ENCODE measurements at places on chromosomes 2 and 18.

DNA sequence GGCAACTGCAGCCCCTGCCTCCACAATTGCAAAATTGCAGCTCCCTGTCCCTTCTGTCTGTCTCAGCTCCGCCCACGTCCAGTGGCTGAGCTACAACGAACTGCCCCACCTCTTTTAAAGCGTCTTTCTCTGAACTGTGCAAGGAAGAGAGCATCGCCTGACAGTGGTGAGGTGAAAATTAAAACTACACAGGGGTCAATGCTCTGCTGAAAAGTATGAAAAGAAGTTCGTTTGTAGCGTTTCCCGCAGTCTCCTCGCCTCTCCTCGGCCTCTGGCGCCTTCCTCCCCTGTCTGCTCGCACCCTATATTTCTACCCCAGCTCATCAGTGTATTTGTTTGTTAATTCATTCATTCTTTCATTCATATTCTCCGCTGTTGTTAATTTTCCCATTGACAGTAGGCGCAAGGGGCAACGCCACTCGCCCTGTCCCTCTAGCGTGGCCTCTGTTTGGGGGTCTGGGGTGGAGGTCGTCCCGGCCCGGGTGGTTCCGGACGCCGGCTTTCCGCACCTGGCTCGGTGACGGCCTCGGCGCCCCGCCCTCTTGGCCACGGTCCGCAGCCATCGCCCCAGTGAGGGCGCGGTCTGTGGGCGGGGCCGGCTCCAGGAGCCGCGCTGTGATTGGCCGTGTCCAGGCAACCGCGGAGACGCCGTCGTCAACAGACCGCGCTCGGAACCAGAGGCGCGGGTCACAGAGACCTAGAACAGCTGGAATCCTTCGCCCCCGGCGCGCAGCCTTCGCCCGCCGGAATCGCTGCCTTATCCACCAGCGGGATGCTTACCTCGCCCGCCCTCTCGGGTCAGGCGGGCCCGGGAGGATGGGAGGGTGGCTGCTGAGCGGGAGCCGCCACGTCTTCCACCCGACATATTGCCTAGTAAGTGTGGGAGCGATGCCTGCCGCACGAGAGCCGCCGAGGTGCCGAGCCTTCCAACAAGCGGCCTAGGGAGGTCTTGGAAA is at the start of gene VWA3B:
Gene VWA3B, plus strand, starts transcription at position 677 of the 956 bp plus-strand sequence. CDS start 5,926 bp downstream, outside the sequence.
- DNase-seq, result peak; percentile 56

DNA sequence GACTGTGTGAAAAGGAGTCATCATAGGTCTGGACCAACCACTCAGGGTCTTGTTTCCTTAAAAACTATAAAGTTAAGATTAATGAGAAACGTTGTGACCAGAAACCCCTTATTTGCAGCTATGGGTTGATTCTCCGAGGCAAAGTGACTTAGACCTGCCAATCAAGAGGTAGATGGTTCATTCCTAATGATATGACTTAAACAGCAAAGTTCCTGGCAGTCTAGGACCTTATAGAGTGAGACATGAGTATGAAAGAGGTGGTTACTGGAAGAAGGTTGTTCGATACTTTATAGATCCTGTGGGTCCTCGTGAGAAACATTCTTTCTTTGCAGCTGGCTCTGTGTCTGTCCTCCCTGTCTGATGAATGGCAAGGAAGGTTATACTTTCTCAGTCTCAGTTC is 8.0 kb downstream of the SFXN5 start:
- DNase-seq, result no peak

GRCh38 chr2:114550895-114551793 is 108.7 kb downstream of the DPP10 start:
- DNase-seq, result no peak

- DNase-seq, result no peak
Observed at GRCh38 chr2:136407952-136408318, 290.0 kb upstream of the CXCR4 start.

GRCh38 chr2:105510761-105511528 is 112.1 kb upstream of the FHL2 start:
- no peak for DNase-seq

GRCh38 chr2:241777686-241778627 is 1.3 kb downstream of the GAL3ST2 start:
- DNase-seq, result no peak

DNA sequence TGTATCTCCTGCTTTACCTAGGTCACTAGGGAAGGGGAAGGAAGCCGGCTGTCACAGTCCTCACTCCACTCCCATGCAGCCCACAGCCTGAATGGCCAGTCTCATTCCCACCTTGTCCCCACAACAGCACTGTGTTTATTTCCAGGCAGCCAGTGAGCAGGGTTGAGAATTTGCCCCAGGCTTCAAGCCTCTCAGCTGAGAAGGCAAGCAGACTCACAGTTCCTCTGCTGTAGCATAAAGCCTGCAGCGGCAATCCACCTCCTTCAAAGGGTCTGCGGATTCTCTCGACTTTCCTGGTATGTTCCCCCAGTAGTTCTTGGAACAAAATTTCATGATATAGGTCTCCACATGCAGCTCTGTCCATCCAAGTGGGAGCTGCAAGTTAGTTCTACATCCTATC is 262.9 kb upstream of the GULP1 start:
- DNase-seq, result no peak

- DNase-seq, result no peak
Observed at GRCh38 chr2:164761737-164762460, 79.7 kb downstream of the COBLL1 start.

GRCh38 chr2:206158563-206159345 is 490 bp downstream of the NDUFS1 start:
- DNase-seq, result no peak

- no peak for DNase-seq
Observed at GRCh38 chr2:229220254-229220653, 50.8 kb downstream of the PID1 start.

DNA sequence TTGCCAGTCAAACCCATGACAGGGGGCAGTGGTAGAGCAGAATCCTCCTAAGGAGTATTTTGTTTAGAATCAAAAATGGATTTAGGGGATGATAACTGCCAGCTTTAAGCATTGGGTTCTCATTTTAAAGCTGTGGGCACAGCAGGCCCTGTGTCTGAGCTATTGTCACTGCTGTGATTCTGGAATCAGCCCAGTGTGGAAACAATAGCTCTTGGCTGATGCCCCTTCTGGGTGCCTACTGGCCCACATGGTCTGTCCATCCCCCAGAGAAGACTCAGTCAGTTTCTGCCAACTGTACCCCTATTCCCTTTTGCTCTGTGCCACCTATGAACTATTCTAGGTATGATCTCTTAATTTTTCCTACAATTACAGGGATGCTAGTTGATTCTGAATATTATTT is 91.7 kb upstream of the LRRTM1 start:
- DNase-seq, result no peak

- DNase-seq, result no peak
Observed at GRCh38 chr2:168215813-168216212, 31.6 kb downstream of the STK39 start.

DNA sequence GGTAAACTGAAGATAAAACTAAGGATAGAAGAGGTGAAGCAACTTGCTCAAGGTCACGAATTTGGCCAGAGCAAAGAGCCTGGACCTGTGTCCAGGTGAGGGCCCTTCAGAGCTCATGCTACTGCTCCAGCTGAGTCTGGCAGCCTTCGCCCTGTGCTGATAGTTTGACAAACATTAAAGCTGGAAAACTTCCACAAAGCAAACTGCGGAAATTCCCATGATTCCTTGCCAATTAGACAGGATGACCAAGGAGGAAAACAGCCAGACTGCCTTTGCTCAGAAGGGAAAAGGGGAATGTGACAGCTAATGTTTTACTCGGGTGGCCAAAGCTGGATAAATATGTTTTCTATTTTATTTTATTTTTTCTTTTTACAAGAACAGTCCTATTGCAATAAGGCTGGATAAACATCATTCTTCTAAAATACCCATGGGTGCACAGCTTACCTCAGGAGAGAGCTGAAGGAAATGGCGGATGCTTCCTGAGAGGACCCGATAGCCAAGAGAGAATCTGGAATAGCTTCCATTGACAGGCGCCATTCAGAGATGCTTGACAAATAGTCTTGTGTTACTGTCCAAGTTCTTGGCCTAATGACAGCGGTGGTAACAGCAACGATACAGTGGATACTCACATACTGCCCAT is 5.3 kb upstream of the CTAGE1 start:
- DNase-seq, result no peak

DNA sequence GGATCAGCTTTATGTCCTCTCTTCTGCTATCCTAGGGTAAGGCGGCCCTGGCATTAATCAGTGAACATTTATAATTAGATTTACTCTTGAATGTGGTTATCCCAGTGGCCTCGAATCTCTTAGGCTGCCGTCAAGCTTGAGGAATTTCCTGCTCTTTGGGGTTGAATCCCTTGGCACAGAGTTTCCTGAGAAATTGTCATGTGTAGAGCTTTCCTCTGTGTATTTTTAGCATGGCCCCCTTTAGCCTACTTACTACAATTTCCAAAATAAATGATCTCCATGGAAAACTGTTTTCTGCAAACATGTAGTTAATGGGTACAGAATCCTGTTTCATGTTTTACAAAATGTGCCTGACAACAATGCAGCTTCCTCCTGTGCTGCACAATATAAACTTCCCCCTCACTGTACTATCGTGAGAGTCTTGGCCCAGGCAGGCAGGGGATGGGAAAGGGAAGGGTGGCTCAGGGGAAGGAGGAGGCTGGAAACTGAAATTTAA is 18.1 kb downstream of the NCAPH start:
- DNase-seq, result no peak

DNA sequence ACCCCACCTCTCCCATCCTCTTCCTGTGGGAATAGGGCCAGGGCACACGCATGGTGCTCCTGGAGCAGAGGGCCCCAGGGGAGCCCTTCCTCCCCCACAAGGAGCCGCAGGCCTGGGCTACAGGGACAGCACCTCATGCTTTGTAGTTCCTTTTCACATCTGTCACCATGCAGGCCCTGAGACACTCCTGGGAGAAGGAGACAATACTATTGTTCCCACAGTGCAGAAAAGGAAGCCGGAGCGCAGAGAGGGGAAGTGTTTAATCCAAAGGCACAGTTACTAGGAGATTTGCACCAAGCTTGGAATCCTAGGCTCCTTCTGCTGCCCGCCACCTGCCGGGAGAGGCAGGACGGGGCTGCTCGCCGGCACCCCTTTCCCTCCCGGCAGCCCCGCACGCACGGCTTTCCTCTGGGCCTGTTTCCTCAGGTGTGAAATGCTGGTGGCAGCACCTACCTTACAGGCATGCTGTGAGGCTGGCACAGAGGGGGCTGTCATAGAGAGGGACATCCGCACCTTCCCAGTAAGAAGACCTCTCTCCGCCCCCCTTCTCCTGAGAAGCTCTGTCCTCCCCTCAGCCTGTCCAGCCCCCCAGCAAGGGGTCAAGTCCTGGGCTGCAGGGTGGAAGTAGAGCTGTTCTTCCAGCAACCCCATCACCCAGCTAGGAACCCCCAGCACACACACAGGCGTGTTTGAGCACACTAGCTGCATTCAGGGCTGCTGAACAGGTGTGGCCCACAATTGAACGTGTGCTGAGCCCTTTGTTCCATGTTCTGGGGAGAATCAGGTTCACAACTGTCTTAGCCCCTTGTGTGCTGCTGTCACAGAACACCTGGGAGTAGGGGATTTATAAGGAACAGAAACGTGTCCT is 62.6 kb downstream of the SMAD7 start:
- DNase-seq, result no peak

GRCh38 chr2:217301142-217301925 is 441.5 kb upstream of the TNP1 start:
- DNase-seq, result no peak

Data from T1000 (cell line).